ENCODE measurements at places on chromosomes 1 and 21.

GRCh38 chr1:219317762-219318353, 144.2 kb downstream of the LYPLAL1 start:
- DNase-seq: no peak

- DNase-seq: peak; percentile 30
Observed at GRCh38 chr1:5991381-5992025, 722 bp downstream of the NPHP4 start.

GRCh38 chr1:221622389-221622788, 119.5 kb downstream of the DUSP10 start:
- no peak for DNase-seq

DNA sequence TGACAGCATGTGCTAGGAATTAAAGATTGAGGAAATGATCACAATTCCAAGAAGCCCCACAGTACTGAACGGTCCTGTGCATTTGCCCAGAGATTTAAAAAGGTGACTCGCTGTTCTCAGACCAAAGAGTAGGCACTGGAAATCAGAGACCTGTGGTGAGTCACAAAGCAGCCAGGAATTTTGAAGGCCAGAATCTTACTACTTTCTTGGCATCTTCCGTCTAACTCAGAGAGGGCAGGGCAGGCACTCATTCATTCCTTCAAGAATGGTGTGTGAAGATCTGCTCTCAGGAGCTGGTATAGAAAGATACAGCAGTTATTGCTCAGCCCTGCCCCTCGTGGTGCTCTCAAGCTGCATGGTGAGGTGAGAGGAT, 57.9 kb downstream of the BRINP2 start:
- peak; percentile 21 for DNase-seq

DNA sequence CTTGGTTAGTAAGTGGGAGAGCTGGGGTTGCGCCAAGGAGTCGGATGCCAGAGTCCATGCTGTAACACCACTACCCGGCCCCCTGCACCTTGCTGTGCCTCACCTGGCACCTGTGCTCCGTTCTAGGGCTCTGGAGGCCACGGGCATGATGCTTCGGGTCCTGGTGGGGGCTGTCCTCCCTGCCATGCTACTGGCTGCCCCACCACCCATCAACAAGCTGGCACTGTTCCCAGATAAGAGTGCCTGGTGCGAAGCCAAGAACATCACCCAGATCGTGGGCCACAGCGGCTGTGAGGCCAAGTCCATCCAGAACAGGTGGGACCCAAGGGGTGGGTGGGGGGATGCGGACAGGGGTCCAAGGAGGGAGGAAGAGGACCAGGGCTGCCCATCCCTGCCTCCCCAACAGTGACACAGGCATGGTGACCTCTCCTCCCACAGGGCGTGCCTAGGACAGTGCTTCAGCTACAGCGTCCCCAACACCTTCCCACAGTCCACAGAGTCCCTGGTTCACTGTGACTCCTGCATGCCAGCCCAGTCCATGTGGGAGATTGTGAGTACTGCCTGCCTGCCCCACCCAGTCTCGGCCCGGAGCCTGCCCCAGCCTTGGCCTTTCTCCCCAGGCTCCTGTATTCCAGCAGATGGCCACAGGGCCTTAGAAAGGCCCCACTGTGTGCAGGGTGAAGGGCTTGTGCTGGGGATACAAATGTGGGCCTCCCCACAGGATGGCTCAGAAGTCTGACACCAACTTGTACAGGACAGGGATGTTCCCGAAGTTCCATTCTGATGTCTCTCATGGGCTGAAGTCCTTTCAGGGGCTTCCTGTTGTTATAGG, 9.6 kb upstream of the HTR6 start:
- DNase-seq: no peak

DNA sequence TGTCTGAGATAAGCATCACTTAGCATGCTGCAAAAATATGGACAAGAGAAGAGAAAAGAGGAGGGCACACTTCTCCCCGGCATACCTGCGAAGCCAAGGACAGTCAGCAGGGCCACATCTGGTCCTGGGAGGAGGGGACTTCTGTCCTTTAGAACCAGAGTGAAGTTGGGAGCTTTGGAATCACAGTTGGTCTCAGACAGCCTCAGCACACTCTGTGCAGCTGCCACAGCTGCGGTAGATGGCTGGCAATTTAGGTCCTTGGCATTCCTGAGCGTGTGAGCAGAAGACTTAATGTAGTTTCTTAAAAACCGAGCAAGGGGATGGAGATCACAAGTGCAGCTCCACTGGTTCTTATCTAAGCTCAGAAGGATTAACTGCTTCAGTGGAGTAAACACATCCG, 32.3 kb downstream of the LRRC53 start:
- no peak for DNase-seq

DNA sequence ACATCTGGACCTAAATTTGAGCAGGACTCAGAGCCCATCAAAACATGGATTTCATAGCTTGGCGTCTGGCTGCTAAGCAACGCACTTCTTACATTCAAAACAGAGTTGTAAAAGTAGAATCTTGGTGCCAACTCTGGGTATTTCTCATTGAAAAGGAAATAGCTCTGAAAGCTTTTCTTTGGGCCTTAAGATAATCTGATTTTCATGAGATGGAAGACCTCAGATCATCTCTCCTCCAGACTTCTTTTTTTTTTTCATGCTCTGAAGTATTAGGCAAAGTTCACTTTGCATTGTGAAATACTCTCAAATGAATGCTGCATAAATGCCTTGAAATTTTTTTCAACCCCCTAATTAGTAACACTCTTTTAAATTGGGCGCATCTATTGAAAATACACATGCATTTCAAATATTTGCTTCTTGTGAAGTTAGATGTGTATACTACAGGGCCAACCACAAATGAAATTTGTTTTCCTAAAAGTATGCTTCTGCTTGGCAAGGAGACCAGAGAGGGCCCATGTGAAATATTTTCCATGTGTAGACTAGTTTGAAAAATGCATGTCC, 4.2 kb downstream of the ADAMTS5 start:
- no peak for DNase-seq

DNA sequence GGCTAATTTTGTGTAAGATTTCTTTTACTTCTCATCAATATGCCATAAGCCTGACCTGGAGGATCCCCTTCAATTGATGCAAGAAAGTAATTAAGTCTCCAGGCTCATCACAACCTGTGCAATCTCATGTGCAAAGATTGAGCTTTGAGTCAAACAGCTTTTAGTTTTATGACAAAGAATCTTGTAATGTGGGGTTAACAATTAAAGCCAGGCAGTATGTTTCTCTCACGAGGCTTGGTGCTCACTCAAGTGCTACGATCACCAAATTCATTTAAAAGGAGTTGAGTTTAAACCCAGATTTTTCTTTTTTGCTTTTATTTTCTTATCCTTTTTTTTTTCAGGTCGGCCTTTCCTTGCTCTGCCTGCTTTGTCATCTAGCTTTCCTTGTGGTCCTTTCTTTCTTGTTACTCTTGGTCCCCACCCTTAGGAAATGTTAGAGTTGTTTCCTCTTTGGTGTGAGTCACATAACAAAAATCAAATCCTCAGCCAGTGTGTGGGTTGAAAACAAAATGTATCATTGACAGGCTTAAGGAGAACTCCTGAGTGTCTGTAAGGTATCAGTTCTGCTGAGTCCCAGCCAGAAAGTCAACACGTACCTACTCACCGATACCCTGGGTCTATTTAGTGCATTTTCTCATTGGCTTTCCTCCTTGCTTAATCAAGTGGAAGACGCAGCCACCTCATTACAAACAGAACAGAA, 1037.2 kb downstream of the ADGRL2 start:
- peak; percentile 10 for DNase-seq

GRCh38 chr1:206754011-206754410, 16.6 kb upstream of the IL19 start:
- DNase-seq: peak; percentile 51

DNA sequence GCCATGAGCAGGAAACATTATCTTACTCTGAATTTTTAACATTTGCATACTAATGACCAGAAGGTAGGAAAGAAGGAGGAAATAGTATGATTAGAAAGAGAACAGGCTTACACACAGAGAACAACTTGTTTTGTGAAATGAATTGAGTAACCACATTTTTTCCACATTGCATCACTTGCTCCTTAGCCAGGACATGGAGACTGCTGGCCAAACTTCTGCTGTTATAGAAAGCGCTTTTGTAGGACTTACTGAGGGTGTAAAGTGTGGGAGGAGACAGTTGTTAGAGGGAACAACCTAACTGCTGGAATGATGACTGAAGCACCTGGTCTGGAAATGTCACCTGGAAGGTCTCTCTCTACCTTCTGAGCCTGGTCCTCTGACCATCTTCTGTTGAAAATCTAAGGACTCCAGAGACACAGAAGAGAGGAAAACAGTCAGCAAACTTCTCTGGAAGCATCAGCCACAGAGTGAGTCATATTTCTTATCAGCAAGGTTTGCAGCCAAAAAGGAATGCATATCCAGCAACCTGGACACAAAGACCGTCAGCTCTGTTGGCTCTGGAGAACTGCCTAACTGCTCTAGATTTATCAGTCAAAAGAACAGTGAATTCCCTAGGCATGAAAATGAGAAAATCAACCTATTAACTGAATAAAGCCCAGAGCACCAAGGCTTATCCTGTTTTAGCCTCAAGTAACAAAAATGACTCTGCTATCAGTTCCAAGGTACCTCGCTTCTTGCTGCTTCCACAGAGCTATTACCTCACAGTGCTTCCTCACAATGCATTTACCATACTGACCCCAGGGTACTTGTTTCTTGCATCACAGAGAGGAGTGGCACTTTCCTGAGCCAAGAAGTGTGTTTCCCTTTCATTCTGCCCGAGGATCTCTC, 88.0 kb upstream of the SLFNL1 start:
- peak; percentile 91 for DNase-seq

GRCh38 chr1:60359431-60359830, 285.9 kb upstream of the C1orf87 start:
- no peak for DNase-seq

- peak; percentile 21 for DNase-seq
Observed at GRCh38 chr21:36097427-36098181, 27.8 kb downstream of the CBR1 start.

DNA sequence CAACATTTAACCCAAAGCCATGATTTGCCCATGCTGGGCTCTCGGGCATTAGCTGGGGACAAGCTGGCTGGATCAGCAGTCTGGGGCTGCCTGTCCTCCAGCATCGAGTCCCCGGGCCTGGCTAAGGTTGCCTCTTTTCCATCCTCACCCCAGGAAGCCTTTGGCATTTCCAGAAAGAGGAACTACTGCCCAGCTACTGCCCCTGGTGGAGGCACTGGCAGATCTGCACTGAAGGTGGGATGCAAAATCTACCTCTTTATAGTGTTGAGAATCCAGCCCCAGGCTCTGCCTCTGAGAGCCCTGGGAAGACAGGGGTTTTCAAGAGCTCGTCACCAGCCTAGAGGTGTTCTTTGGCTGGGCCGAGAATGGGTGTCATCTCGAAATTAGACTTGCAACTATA, 635.9 kb downstream of the MATN1 start:
- no peak for DNase-seq

- DNase-seq: no peak
Observed at GRCh38 chr1:228150120-228150460, 360 bp downstream of the GJC2 start.

DNA sequence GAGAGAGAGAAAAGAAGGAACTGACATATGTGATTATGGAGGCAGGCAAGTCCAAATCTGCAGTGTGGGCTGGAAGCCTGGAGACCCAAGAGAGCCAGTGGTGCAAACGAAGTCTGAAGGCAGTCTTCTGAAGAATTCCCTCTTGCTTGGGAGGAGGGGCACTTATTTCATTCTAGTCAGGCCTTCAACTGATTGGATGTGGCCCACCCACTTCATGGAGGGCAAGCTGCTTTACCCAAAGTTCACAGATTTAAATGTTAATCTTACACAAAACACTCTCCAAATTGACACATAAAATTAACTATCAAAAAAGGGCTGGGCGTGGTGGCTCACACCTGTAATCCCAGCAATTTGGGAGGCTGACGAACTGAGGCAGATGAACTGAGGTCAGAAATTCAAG, 103.5 kb upstream of the RAB3GAP2 start:
- DNase-seq: no peak

DNA sequence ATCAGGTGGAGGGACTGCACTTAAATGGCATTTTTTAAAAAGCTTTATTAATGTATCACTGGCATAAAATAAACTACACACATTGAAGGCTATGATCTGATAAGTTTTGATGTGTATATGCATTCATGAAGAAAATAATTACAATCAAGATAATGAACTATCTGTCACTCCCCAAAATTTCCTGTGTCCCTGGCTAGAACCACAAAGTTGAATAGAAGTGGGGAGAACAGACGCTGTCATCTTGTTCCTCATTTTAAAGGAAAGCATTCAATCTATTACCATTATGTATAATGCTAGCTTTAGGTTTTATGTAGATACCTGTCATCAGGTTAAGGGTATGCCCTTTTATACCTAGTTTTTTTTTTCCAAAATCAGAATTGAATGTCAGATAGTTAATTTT, 38.1 kb upstream of the C1orf87 start:
- no peak for DNase-seq

DNA sequence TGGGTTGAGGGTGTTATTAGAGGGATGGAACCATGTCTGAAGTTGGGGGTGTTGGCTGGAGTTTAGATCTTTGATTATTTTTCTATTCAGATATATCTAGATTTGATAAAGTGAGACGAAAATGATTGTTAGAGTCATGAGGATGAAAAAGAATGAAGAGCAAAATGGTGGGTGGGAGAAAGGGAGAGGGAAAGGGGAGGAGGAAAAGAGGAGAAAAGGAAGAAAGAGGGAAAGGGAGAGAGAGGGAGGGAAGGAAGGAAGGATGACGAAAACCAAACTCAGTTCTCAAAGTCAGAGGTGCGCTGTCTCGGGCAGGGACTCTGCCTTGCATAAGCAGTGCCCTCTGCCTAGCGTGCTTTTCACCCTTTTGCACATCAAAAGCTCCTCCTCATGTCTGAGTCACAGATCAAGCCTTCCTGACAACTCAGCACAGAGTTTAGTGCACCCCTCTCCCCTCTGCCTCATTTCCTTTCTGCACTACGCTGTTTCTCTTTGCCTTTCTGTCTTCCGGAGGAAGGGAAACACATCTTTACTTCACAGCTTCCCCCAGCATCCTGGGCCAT, 225.8 kb upstream of the PROX1 start:
- DNase-seq: peak; percentile 1

DNA sequence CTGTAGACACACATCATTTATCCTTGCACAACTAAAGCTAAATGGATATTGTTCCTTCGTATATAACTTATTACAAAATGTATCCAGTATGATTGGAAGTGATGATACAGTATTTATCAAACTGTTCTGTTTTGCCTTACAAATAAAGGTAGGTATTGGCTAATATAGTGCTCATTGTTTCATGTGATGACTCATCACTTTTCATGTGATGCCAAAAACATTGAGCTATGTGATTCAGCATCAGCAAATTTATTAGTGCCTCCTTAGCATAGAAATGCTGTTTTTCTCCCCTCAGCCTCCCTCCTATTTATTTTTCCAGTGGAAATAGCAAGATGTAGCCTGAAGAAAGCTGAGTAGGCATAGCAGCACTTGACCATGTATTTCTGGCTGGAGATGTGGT, 228.6 kb upstream of the LYPLAL1 start:
- peak; percentile 26 for DNase-seq

GRCh38 chr1:1273209-1273511, 494 bp downstream of the UBE2J2 start:
- no peak for DNase-seq

- DNase-seq: no peak
Observed at GRCh38 chr1:17690906-17691634, 64.1 kb upstream of the ACTL8 start.

- no peak for DNase-seq
Observed at GRCh38 chr1:214010197-214010573, 22.4 kb downstream of the PROX1 start.

- no peak for DNase-seq
Observed at GRCh38 chr1:107935396-107936064, 29.4 kb downstream of the VAV3 start.

- peak; percentile 80 for DNase-seq
Observed at GRCh38 chr1:91830242-91831131, 55.5 kb downstream of the TGFBR3 start.

GRCh38 chr1:33256221-33256470, 146 bp upstream of the ZNF362 start:
- DNase-seq: no peak
